Pancreas (tissue), 10 donors: ENCODE measurements at places on chromosomes 4 and X. TPM values are rescaled to one million over a fixed set of nuclear protein-coding genes. Genes with fewer than 3 reads are reported as not detected.

Gene OTUD6A
- not detected for total RNA-seq

Gene PLP1
- total RNA-seq: 1.7 TPM

Gene FOXO4
- total RNA-seq: 8.9 TPM

Gene MAPK10
- total RNA-seq: 10.5 TPM

Gene MAGEA12
- total RNA-seq: not detected

Gene HPGDS
- 0.70 TPM for total RNA-seq

Gene EVC2
- 4.2 TPM for total RNA-seq

Gene HTR2C
- not detected for total RNA-seq

Gene PRKG2
- 0.87 TPM for total RNA-seq

Gene RHOH
- total RNA-seq: 1.2 TPM

Gene RFC1
- 53.1 TPM for total RNA-seq

Gene SSX1
- total RNA-seq: not detected

Gene SLC2A9
- 1.2 TPM for total RNA-seq

Gene GPRASP1
- total RNA-seq: 2.6 TPM

Gene DRD5
- total RNA-seq: not detected

Gene CENPVL3
- not detected for total RNA-seq

Gene DUX4
- not detected for total RNA-seq

Gene NLGN4X
- total RNA-seq: 1.4 TPM

Gene GPC4
- total RNA-seq: 8.8 TPM

Gene PNMA6A
- 1.0 TPM for total RNA-seq

Gene F8A3
- 3.2 TPM for total RNA-seq

Gene VSIG1
- total RNA-seq: not detected

Gene IRS4
- not detected for total RNA-seq

Gene CYBB
- total RNA-seq: 3.2 TPM

Gene FAM53A
- total RNA-seq: 1.4 TPM

Gene CXCL8
- total RNA-seq: 3.5 TPM

Gene SSX3
- total RNA-seq: not detected

Gene PCDH18
- 1.1 TPM for total RNA-seq

Gene RAB33A
- not detected for total RNA-seq

Gene MTTP
- total RNA-seq: 0.04 TPM

Gene EDA
- 4.8 TPM for total RNA-seq

Gene MMRN1
- 4.6 TPM for total RNA-seq

Gene USP51
- 1.1 TPM for total RNA-seq

Gene ADH1A
- 0.74 TPM for total RNA-seq

Gene GRIPAP1
- total RNA-seq: 26.0 TPM

Gene VCX2
- not detected for total RNA-seq

Gene XAGE5
- total RNA-seq: not detected

Gene SLC9B1
- 0.28 TPM for total RNA-seq

Gene MAOA
- total RNA-seq: 43.1 TPM

Gene HSFX3
- total RNA-seq: not detected

Gene ARHGAP36
- total RNA-seq: not detected

Gene BRS3
- total RNA-seq: not detected

Gene PRSS12
- 7.4 TPM for total RNA-seq

Gene AMTN
- not detected for total RNA-seq

Gene HTN3
- total RNA-seq: not detected
